Psoas muscle (tissue), 8 donors: ENCODE measurements at places on chromosomes 7 and 10. TPM values are rescaled to one million over a fixed set of nuclear protein-coding genes. Genes with fewer than 3 reads are reported as not detected.
A peak's percentile ranks its signal among the peaks of the same experiment; 100 is the strongest.

MMRN2 gene
- total RNA-seq, result 19.4 TPM

GALNT17 gene
- 0.46 TPM for total RNA-seq

AOAH gene
- total RNA-seq, result 1.5 TPM

FANK1 gene
- not detected for total RNA-seq

FBXO24 gene
- 0.32 TPM for total RNA-seq

GRCh38 chr10:87659571-87660483 lies at the start of gene PAPSS2:
PAPSS2 (plus strand) TSS chr10:87659878; CDS start chr10:87659982, 104 bp downstream.
- DNase-seq, result peak; percentile 70

DNA sequence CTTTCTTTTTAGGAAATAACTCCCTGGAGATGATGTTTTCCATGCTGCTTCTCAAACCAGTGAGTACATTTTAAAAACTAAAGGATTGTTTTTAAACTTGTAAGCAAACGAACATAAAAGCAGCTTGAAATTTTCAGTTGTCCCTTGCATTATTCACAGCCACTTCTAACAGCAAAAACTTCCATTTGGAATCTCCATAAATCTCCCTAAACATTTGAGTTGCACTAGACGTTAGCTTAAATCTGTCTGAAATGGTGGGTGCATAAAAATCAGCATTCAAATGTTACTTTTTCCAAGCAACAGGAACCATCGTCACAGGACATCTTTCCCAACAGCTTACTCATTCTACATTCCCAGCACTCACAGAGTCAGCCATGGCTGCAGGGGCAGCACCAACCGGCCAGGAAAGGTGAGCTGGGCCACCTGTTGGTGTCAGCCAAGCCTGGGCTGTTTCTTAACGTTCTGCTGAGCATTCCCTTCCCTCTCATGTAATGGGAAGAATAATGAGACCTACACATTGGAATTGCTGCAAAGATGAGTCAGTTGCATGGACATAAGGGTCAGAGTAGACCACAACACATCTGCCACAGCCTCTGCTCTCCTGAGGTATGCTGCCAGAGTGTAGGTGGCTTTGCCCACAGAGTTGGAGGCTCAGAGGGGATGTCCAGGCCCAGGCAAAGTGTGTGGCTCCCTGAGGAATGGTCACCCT lies 163.2 kb downstream of the TNS3 start:
- no peak for DNase-seq

GRCh38 chr7:74267756-74268565 lies 13.8 kb upstream of the RFC2 start:
- DNase-seq, result no peak

- DNase-seq, result peak; percentile 23
These were observed 73.0 kb upstream of the MKRN1 start for GRCh38 chr7:140552240-140552679.

- no peak for DNase-seq
These were observed 78.4 kb downstream of the XRCC2 start for GRCh38 chr7:152597507-152597906.

GRCh38 chr7:98985406-98985805 lies 107.1 kb downstream of the TRRAP start:
- no peak for DNase-seq

DNA sequence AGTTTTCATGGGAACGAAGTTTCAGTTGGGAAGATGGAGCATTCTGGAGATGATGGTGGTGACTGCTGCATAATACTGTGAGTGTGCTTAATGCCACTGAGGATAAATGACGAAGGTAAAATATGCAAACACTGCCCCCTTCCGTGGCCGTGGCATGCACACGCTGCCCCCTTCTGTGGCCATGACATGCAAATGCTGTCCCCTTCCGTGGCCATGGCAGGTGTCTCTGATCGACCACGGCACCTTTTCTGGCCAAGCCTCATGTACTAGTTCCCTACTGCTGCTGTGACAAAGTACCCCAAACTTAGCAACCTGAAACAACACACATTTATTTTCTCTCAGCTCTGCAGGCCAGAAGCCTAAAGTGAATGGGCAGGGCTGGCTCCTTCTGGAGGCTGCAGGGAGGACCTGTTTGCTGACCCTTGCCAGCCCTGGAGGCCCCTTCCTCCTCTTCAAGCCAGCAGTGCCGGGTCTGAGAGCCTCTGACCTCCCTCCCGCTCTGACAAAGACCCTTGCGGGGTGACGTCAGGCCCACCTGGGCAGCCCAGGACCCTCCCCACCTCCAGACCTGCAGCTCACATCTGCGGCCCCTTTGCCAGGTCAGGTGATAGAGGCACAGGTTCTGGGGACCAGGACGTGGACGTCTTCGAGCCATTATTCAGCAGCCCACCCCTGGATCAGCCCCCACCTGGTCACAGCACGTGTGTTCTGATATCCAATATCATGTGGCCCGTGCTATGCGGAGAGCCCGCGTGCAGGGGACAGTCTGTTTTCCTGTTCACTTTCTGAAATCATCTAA lies 82.0 kb downstream of the MICALL2 start:
- DNase-seq, result no peak

DNA sequence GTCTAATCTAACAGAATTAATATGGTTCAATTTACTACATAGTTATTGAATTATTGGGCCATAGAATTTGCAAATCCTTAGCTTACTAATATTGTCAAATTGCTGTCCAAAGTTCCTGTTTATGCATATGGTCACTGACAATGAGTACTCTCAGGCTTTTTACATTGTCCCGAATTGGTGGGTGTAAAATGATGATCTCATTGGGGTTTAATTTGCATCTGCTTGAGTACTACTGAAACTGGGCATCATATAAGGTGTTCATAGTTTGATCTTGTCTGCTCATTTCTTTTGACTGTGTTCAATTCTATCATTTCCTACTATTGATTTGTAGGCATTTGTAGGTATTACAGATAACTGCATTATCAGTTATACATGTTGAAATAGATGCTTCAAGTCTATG lies 12.7 kb downstream of the ABCA13 start:
- DNase-seq, result no peak

- DNase-seq, result peak; percentile 90
These were observed 208.4 kb downstream of the TPST1 start for GRCh38 chr7:66413379-66414114.

DNA sequence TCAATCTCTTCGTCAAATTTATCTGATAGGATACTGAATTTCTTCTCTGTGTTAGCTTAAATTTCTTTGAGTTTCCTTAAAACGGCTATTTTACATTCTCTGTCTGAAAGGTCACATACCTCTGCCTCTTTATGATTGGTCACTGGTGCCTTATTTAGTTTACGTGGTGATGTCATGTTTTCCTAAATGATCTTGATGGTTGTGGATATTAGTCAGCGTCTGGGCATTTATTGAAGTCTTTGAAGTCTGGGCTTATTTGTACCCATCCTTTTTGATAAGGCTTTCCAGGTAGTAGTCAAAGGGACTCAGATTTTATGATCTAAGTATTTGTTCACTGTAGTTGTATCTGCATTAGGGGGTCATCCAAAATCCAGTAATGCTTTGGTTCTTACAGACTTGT lies 1407.5 kb upstream of the LRRTM3 start:
- DNase-seq, result no peak

GRCh38 chr10:132471125-132471451 lies 66.5 kb upstream of the INPP5A start:
- no peak for DNase-seq

DNA sequence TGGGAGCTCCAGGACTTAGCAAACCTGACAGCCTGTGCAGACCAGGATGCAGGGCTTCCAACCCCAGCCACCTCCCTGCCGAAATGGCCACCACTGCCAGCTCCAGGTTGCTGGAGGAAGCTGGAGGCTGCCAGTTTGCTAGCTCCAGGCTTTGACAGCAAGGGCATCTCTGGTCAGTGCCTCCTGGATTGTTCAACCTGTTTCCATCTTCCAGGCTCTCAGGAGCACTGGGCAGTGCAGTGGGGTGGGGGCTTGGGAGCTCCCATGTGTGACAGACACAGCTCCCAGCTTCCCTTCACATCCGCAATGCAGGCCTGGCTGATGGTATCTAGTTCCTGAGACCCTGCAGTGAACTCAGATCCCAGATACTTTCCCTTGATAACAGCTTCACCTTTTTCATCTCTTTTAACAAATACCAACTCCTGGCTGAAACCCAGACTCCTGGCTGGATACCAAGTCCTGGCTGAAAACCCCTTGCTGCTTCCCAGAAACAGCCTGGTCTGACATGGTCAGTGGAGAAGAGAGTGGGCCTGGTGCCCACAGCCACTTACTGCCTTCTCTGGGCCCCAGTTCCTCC lies 20.8 kb upstream of the RET start:
- DNase-seq, result no peak

DNA sequence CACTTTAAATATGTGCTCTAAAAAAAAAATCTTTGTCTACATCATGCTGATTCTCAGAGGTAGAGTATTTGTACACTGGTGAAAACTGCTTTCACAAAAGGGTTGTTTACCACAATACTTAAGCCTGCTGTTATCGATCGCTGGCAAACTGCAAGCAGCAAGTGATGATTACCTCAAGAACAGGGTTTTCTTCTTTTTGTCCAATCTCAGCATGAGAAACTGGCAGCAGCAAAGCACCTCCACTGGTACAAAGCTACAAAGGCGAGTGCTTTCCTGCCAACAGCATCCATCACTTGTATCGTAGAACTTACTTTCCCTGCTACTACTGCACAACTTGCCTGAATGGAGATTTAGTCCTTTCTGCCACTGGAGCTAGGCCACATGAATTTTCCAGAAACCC lies 276.5 kb downstream of the DGKB start:
- DNase-seq, result no peak

GRCh38 chr7:49631071-49631815 lies 142.2 kb upstream of the VWC2 start:
- DNase-seq, result no peak

DNA sequence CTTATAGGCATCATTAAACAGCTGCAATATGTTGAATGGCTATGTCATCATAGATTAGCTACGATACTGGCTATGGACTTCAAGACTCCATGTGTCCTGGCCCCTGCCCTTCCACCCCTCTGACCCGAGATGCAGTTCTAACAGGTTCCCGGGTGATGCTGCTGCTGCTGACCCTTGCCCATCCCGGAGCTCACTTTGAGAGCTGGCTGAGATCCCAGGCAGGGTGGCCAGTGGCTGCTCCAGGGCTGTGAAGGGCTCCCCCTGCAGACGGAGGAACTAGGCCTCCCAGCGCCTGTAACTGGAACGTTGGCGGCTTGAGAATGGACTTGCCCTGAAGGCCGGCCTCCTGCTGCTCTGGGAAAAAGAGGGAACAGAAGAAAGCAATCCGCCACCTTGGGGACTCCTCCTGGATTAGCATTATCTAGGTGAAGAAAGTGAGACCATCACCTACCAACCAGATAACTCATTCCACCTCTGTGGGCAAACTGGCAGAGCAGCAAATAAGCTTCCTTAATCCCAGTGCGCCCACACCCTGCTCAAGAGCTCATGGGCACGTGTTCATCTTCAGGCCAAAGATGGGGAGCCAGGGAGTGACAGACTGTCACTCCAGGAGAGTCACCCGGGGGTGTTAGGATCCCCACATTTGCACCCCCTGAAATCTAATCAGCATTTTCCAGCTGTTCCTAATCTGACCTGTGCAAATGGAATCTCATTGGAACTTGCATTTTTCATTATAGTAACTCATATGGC lies 56.8 kb downstream of the PARP12 start:
- DNase-seq, result no peak

- no peak for DNase-seq
These were observed 326.0 kb downstream of the BICC1 start for GRCh38 chr10:58838561-58839208.

GRCh38 chr10:5559642-5560141 lies 34.9 kb downstream of the CALML3 start:
- no peak for DNase-seq

- no peak for DNase-seq
These were observed 4.1 kb upstream of the TMEM243 start for GRCh38 chr7:87223666-87224065.

DNA sequence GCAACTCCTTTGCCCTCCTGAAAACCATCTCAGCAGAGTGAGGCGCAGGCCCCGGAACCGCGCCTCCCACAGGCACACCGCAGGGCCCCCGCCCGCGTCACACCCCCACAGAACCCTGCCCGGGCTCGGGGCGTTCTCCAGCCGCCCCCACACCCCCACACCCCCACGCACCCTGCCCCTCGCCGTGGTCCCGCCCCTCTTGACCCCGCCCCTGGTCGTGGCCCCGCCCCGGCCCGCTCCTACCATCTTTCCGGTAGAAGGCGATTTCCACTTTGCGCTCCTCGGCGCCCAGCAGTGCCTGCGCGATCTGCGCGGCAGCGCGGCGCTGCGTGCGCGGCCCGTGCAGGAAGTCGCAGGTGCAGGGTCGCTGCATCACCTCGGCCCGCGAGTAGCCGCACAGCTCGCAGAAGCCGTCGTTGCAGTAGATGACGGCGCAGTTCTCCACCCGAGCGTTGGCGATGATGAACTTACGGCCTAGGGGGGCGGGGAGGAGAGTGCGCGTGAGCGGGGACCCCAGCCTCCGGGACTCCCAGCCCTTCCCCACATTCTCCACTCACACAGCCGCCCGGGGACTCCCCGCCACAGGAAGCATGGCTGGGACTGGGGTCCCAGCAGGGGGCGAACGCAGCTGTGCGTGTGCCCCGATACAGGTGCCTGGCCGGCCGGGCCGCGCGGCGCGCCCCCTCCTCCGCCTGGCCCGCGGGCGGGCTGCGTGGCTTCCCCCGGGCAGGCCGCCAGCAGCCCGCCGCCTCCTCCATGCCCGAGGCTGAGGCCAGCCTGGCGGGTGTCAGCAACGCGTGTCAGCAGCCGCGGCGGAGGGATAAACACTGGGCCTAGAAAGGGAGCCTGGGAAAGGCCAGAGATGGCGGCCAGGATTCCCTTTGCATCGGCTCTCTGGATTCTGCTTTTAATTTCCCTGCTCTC lies 3.4 kb downstream of the KCNH2 start:
- DNase-seq, result no peak

GRCh38 chr10:11017570-11018431 lies at the start of gene CELF2:
CELF2 (plus strand) TSS chr10:11017872; CDS start chr10:11018090, 218 bp downstream.
- DNase-seq, result peak; percentile 91

GRCh38 chr7:155194382-155195140 lies 103.1 kb upstream of the INSIG1 start:
- DNase-seq, result no peak

GRCh38 chr10:78972160-78972946 lies 96.4 kb upstream of the ZMIZ1 start:
- peak; percentile 94 for DNase-seq

- DNase-seq, result no peak
These were observed 91.2 kb upstream of the IFRD1 start for GRCh38 chr7:112359086-112359485.

DNA sequence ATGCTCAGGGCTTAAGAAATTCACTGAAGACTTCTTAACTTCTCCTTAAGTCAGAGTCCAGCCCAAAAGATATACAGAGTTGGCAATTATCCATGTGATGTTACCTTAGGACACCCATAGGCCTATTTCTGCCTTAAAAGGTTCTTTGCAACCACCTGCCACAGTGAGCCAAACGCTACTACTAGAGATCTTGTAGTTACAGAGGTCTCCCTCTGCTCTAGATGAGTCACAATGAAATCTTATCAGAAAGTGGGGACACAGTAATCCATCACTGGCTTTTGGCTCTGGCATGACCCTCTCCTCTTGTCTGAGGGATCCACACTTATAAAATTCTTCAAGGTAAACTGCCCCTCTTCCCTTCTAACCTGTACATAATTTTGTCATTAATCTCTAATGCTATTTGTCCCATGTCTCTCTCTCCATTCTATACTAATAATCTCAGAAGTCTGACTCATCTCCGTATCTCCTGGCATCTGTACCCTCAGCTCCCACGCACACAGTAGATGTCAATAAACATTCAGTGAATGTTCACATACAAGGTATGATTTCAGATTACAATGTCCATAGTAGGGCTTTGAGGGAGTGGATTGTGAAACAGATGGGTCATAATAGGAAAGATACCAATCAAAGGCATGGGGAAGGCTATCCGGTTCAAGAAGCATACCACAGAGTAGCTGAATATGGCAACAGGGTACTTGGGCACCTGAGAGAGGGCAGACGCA lies 112.1 kb downstream of the SGMS1 start:
- no peak for DNase-seq

- no peak for DNase-seq
These were observed 1.6 kb downstream of the ZRANB1 start for GRCh38 chr10:124943301-124944092.
